Activated T-cell treated with anti-CD3 and anti-CD28 coated beads for 24 hours (primary cell): ENCODE measurements at places on chromosomes 5 and 9.

DNA sequence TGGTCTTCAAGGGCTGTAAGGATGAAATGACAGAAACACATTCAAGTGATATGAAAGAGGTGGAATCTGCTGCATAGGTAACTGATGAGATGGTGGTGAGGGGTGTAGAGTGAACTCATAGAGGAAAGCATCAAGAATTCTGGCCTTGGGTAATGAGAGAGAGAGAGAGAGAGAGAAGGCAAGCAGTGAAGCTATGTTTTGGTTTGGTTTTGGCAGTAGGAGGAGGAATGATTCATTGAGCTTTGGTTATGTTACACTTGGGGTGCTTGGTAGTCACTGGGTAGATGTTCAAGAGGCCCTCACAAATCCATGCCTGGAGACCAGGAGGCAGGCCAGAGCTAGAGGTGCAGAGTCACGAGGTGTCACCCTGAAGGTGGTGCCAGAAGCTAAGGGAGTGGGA, 89.5 kb downstream of the EGFLAM start:
- no peak for DNase-seq

- DNase-seq = no peak
These were observed 30.0 kb downstream of the IRX1 start for GRCh38 chr5:3625626-3626025.

DNA sequence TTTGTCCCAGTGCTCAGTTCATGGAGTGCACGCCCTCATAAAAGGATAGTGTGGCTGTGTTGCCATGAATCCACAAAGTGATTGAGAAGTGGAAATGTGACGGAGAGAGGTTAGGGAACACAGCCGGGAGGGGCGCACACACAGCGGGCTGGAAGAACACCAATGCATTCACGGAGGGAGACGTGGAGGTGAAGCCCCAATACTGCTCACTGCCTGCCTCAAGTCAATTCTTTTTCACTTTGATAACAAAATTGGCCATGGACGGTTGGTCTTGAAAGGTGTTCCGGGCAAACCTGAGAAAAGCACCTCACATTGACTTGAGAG, 424.1 kb downstream of the MED10 start:
- DNase-seq = no peak

DNA sequence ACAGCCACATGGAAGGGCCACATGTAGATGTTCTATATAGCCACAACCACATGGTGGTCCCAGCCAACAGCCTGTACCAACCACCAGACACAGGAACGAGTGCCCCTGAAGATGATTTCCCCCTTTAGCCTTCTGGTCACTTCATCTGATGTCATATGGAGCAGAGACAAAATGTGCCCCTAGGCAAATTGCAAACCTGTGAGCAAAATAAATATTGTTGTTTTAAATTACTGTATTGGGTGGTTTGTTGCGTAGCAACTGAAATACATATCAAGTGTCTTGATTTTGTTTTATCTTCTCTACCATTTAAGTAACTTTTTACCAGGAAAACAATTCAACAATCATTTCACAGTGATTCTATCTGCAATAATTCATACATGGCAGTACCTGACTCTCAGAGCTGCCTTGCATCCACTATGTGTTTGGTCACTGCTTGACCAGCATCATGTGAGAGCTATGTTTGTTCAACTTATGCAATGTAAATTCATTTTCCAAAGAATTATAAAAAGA, 142.5 kb upstream of the VLDLR start:
- DNase-seq = no peak

- DNase-seq = no peak
These were observed 38.8 kb upstream of the COL5A1 start for GRCh38 chr9:134602547-134603362.

- DNase-seq = no peak
These were observed 134.7 kb downstream of the SEMA6A start for GRCh38 chr5:116439905-116440304.

DNA sequence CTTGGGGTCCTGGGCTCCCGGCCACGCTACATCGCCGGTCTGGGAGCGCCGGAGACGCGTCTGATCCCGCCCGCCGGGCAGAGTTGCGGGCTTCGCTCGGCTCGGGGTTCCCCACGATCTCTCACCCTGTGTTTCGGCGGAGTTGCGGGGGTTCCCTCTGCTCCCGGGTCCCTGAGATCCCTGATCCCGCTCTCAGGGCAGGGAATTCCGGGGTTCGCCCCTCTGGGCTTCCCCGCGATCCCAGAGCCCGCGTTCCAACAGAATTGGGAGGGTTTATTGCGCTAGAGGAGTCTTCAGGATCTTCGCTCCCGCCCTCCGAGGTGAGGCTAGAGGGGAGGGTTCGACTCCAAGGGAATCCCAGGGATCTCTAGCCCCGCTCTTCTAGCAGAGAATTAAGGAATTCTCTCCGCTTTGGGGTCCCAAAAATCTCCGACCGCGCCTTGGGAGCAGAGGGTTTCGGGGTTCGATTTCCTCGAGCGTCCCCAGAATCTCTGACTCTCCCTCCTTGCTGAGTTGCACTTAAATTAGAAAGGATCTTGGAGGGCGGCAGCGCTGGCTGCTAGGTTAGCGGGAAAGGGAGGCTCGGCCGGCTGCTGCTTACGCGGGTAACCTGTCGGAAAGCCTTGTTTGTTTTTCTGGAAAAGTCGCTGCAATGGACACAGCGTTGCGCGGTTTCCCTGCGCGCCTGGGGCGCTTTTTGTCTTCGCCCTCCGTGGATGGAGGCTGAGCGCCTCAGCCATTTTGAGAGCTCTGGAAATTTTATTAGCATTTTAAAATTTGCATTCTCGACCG, 1.3 kb downstream of the DMRT1 start:
- no peak for DNase-seq

DNA sequence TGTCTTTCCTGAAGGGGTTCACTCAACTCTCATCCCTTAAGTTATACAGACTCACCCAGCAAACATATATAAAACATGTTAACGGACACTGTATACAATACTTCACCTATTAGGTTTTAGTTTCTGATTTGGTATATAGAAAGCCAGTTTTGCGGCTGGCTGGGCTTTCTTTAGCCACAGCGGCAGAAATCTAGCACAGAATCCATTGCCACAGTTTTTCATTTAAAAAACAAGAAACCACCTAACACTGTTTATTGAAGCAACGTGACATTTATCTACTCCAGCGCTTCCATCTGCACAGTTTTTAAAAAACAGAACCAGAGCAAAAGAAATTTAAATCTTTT, 67.3 kb downstream of the SNX30 start:
- DNase-seq = no peak
